Forelimb muscle (tissue), 1 donor: ENCODE measurements at places on chromosomes 2 and 18. TPM values are rescaled to one million over a fixed set of nuclear protein-coding genes. Genes with fewer than 3 reads are reported as not detected.

DHX57 gene
- polyA plus RNA-seq = 17.0 TPM

CNDP1 gene
- 0.13 TPM for polyA plus RNA-seq

CRYGD gene
- polyA plus RNA-seq = not detected

DSG2 gene
- polyA plus RNA-seq = 4.9 TPM

RNF152 gene
- polyA plus RNA-seq = 5.2 TPM

SPEG gene
- 235 TPM for polyA plus RNA-seq

PLB1 gene
- 2.0 TPM for polyA plus RNA-seq

MERTK gene
- polyA plus RNA-seq = 4.0 TPM

CD8B2 gene
- polyA plus RNA-seq = 0.04 TPM

CCNYL1 gene
- polyA plus RNA-seq = 8.7 TPM

CFAP210 gene
- 0.33 TPM for polyA plus RNA-seq

HIBCH gene
- polyA plus RNA-seq = 30.8 TPM

TMEM37 gene
- 8.3 TPM for polyA plus RNA-seq

RIT2 gene
- not detected for polyA plus RNA-seq

GRP gene
- not detected for polyA plus RNA-seq

UGT1A7 gene
- not detected for polyA plus RNA-seq

GPR45 gene
- not detected for polyA plus RNA-seq

TCF7L1 gene
- polyA plus RNA-seq = 34.6 TPM

SCYGR4 gene
- not detected for polyA plus RNA-seq

AQP12A gene
- 0.76 TPM for polyA plus RNA-seq

UPP2 gene
- polyA plus RNA-seq = 0.11 TPM

ST8SIA5 gene
- polyA plus RNA-seq = 7.5 TPM

TMEM87B gene
- 11.8 TPM for polyA plus RNA-seq

C2orf72 gene
- polyA plus RNA-seq = 0.23 TPM

C2orf78 gene
- polyA plus RNA-seq = not detected

NT5C1B gene
- 0.25 TPM for polyA plus RNA-seq

RPRD1A gene
- 42.7 TPM for polyA plus RNA-seq

ZSWIM2 gene
- polyA plus RNA-seq = not detected

DOK1 gene
- 5.5 TPM for polyA plus RNA-seq

SCN2A gene
- 0.05 TPM for polyA plus RNA-seq

CYP27A1 gene
- 21.2 TPM for polyA plus RNA-seq

FBXO48 gene
- polyA plus RNA-seq = 1.6 TPM

STARD6 gene
- not detected for polyA plus RNA-seq

MROH2A gene
- not detected for polyA plus RNA-seq

UGT1A10 gene
- polyA plus RNA-seq = not detected

CIB4 gene
- polyA plus RNA-seq = not detected

CAPN14 gene
- not detected for polyA plus RNA-seq

SCN3A gene
- polyA plus RNA-seq = 0.53 TPM

SPDYA gene
- 1.2 TPM for polyA plus RNA-seq

POTEJ gene
- polyA plus RNA-seq = 0.06 TPM

CRYBA2 gene
- polyA plus RNA-seq = not detected

FOXI3 gene
- 0.05 TPM for polyA plus RNA-seq

TIMM21 gene
- polyA plus RNA-seq = 48.2 TPM

EXOC6B gene
- 9.6 TPM for polyA plus RNA-seq
